Upper lobe of right lung (tissue), 1 donor: ENCODE measurements at places on chromosomes 1 and 21. TPM values are rescaled to one million over a fixed set of nuclear protein-coding genes. Genes with fewer than 3 reads are reported as not detected.

- DNase-seq, result no peak
Measured at GRCh38 chr1:245246433-245246832, 91.6 kb downstream of the KIF26B start.

- no peak for DNase-seq
Measured at GRCh38 chr1:224338150-224338838, 8.3 kb upstream of the NVL start.

DNA sequence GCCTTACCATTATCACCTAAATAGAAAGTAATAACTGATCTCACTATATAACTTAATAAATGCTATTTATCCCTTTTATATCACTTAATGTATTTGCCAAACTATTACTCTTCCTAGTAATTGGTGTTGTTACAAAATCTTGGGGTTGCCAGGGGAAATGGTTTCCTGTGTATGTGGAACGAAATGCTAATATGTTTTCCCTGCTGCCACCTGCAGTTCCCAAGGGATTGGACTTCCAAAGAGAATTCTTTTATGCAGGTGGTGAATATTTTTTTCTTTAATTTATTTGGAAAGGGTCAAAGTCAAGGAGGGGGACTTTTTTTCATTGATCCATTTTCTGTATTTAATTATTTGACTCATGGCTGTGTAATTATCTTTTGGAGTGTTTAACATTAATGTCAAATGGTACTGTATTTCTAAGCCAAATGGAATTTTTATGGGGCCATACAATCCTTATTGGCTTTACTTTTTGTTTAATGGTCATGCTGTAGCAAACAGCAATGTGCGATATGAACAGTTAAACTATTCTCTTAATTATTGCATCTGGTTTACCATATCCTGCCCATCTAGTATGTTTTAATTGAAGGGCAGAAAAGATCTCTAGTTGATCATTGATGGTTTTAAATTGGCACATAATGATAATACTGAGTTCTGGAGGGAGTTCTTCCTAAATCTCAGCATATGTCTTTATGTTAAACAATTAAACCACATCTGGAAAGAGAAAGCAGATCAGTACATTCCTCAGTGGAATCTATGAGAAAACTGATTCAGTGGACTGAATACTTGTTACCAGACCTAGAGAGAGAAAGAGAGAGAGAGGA is 486.3 kb downstream of the TTLL7 start:
- DNase-seq, result no peak

GRCh38 chr1:235006816-235007215 is 121.8 kb downstream of the TOMM20 start:
- DNase-seq, result no peak

- no peak for DNase-seq
Measured at GRCh38 chr21:16330908-16331268, 601.1 kb downstream of the USP25 start.

GRCh38 chr1:194647118-194647517 is 1460.7 kb upstream of the B3GALT2 start:
- no peak for DNase-seq

DNA sequence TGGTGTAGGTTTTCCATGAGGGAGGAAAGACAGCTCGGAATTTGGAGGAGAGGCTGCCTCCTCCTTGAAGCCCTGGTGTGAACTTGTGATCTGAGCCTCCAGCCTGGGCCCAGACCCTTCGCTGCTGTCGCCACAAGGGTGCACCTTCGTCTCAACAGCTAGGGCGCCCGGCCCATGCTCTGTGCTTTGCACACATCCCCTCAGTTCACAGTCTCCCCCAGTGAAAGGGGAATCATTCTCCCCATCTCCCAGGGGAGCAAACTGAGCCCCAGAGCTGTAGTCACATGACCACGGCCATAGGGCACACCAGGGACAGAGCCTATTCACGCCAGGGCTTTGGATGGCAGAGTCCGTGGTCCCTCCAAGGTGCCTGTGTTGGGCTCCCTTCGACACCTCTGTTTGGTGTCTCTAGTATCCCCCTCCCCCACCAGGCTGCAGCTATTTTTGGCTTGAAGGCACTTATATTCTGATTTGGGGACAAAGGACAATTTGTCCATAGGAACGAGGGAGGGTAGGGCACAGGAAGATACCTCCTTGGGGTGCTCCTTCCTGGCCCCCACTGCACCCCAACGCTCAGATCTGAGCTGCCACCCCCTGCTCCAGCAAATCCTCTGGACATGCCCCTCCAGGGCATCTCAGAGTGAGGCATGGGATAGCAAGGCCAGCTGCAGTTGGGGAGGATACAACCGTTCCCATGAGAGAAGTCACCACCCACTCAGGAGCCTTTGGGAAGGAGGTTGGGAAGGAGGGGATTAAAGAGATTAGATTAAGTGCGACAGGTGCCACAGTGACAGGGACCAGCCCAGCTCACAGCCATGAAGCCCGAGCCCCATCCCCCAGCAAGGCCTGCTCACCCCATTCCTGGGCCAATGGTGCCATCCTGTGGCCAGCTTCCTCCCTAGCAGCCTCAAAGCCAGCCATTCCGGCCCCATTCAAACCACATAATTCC is 15.7 kb downstream of the MATN1 start:
- peak; percentile 80 for DNase-seq

DNA sequence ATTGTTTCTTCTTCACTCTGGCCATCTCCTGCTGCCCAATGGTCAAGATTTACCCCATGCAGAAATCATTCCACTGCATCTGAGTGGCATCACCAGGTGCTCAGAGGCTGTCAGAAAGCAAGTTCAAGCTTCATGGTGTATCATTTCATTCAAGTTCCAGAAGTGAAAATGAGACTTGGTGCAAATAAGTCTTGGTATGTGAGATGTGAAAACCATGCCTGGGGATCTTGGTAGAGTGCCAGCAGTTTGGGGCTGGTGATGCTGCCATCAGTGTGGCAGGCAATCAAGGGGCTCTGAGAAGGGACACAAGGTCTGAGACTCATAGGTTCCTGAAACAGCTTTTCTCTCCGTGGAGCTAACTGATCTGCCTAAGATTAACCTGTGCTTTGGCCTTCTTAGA is 52.0 kb downstream of the CD2 start:
- no peak for DNase-seq

DNA sequence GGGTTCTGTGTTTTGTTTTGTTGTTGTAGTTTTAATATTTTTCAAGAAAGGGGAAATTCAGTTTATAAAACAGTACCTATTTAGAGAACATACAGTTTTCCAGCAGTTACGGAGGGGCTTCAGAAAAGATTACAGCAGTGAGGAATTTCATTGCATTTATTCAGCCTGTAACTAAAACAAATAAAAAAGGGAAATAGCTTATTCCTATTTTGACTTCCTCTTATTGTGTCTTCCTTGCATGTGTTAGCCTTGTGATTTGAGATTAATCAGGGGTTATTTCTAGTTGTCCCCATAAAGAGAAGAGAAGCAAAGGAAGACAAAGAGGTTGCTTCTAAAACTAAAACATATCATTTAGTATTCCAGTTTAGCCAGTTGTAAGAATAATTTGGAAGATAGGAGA is 35.0 kb downstream of the CTTNBP2NL start:
- no peak for DNase-seq

GRCh38 chr1:113684153-113684541 is 75.1 kb downstream of the PHTF1 start:
- no peak for DNase-seq

GRCh38 chr1:192794768-192795035 is 14.1 kb upstream of the RGS2 start:
- no peak for DNase-seq

DNA sequence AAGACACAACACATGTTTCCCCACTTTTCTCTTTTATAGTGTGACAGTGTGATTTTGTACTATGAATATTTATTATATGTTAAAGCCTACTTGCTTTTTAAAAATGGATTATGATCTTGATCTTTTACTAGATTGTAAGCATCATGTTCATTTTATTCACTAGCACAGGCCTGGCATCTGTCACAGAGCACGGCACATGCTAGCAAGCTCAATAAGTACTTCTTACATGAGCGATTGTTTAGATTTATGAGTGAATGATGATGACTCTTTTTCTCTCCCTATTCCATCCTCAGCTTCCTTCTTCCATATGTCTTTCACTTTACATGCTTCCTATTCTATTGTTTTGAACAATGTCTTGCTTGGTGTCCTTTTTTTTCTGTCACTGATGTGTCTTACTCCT is 1454.1 kb downstream of the MRPL39 start:
- DNase-seq, result no peak

GRCh38 chr1:51960262-51960661 is 30.2 kb downstream of the RAB3B start:
- DNase-seq, result no peak

- DNase-seq, result no peak
Measured at GRCh38 chr1:76023669-76024435, 50.7 kb upstream of the ST6GALNAC3 start.

DNA sequence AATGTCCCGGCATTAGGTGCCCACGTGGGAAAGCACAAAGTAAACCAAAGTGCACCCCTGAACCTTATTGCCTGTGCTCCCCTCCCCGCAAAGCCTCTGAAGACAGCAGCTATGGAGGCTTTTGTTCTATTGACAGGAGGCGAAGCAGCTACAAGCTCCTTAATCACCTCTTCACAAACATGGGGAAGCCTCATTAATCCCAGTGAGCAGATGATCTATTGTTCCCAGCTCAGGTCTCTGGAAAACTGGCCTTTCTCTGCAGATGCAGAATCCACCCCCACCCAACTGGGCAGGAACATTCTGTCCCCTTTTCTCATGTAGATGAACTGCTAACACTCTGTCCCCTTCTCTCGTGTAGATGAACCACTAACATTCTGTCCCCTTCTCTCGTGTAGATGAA is 190.5 kb upstream of the CSF3R start:
- no peak for DNase-seq

GRCh38 chr1:40310129-40310461 is 7.0 kb downstream of the COL9A2 start:
- no peak for DNase-seq

- no peak for DNase-seq
Measured at GRCh38 chr1:113657126-113657525, 102.2 kb downstream of the PHTF1 start.

GRCh38 chr1:57590978-57591377 is 167.1 kb upstream of the DAB1 start:
- no peak for DNase-seq

GRCh38 chr1:27634177-27634984 is 604 bp downstream of the FGR start:
- peak; percentile 83 for DNase-seq

- no peak for DNase-seq
Measured at GRCh38 chr1:58765441-58765840, 18.4 kb downstream of the JUN start.

- DNase-seq, result no peak
Measured at GRCh38 chr1:3669421-3669821, 17.1 kb downstream of the TP73 start.

GRCh38 chr1:229017091-229017490 is 253.8 kb upstream of the RAB4A start:
- no peak for DNase-seq

- no peak for DNase-seq
Measured at GRCh38 chr1:234745844-234746797, 136.1 kb upstream of the IRF2BP2 start.

- no peak for DNase-seq
Measured at GRCh38 chr1:36851087-36851486, 183.2 kb downstream of the GRIK3 start.

DNA sequence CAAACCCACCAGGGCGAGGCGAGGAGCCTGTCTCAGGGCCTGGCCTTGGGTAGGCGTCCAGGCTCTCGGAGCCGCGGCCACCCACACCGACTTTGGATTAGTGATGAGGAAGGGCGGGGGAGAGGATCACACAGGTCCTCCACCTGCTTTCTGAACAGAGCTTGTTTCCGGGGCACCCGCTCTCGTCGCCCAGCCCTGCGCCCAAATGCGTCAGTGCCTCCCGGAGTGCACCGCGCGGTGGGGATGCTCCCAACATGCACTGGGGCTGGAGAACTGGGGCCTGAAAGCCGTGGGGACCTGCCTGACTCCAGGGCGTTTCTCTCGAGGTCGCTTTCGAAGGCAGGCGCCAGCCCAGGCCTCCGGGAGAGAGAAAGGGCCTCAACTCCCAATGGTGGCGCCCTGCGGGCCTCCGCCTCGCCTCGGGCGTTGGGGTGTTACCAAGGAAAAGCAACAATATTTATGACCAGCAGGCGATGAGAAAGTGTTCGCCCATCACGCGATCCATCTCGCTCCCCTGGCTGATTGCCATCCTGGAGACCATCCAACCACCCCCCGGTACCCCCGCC is 8.9 kb upstream of the LHX8 start:
- DNase-seq, result no peak

DNA sequence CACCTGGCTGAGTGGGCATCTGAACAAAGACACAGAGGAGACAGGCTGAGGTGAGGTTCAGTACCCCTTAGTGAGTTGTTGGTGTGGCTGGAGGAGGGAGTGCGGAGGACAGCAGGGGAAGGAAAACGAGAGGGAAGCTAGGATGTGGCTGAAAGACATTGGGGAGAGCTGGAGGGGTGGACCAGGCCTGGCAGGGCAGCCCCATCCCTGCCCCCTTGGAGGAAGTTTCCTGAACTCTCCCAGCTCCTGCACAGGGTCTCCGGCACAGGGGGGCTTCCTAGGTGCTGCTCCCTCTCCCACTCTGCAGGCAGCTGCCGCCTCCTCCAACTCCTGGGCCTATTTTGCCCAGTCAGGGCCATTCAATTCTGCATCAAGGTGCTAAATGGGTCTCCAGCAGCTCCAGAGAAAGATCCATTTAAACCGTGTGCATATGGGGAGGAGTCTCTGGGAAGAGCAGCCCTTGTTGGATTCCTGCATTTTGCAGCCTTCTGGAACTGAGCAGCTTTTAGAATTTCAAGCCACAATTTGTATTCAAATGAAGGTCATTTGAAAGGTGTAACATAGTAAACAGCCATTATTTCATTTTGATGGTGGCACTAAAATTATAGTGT is 193.9 kb downstream of the CAMTA1 start:
- peak; percentile 22 for DNase-seq

DNA sequence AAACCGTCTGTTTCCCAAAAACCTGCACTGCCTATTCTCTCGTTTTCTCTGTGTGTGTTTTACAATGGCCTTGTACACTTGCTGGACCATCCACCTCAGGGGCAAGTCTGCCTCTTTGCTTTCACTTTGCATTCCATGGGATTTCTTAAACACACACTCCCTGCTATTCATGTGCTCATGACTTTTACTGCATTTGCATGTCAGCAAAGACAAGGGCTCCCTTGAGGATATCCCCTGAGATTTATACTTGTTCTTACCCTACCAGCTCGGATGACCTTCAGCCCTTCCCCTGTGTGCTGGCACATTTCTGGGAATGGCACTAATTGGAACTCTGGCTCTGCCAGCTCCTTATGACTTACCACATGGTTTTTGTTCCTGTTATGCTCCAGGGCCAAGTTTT is 386.9 kb downstream of the AMY1C start:
- DNase-seq, result no peak

The LCE2C gene
- total RNA-seq, result not detected

The CRABP2 gene
- 1.4 TPM for total RNA-seq

The KCNK1 gene
- 7.3 TPM for total RNA-seq

The LMO4 gene
- total RNA-seq, result 46.5 TPM

The CELSR2 gene
- total RNA-seq, result 7.4 TPM

The CAPN8 gene
- total RNA-seq, result 83.5 TPM

The NUP210L gene
- 2.1 TPM for total RNA-seq

The KCNJ9 gene
- total RNA-seq, result not detected

The NUF2 gene
- total RNA-seq, result 0.64 TPM

The EFCAB14 gene
- total RNA-seq, result 118 TPM

The SFN gene
- 83.8 TPM for total RNA-seq

The TRIM45 gene
- total RNA-seq, result 1.7 TPM

The NEK2 gene
- total RNA-seq, result 0.35 TPM
